H4 (cell line): ENCODE measurements at places on chromosomes 13 and 19.
A peak's percentile ranks its signal among the peaks of the same experiment; 100 is the strongest.

DNA sequence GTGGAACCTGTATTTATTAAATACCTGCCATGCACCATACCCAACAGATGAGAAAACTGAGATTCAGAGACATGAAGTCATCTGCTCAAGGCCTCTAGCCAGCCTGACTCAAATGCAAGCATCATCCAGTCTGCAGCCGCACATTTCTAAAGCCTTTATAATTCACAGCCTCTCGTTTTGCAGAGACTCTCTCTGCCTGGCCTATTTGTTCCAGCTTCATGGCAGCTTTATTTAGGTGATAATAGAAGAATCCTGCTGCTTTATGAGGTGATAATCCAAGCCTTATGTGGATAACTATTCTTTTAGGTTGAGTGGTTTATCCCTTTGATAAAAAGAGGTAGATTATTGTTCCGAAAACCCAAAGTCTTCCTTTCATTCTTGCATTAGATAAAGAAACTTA, 58.4 kb downstream of the OXGR1 start:
- no peak for DNase-seq

GRCh38 chr13:50033725-50034124, 18.5 kb downstream of the KCNRG start:
- no peak for DNase-seq

DNA sequence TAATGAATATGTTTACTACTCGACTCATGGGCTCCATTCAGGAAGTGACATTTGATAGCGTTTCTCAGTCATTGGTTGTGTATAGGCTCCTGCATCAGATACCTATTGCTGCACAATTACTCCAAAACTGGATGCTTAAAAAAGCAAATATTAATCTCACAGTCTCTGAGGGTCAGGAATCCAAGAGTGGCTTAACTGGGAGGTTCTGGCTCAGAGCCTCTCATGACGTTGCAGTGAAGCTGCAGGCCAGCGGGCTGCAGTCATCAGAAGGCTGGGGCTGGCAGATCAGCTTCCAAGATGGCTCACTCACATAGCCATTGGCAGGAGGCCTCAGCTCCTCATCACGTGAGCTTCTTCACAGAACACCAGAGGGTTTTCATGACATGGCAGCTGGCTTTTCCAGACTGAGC, 525.1 kb upstream of the NBEA start:
- DNase-seq = peak; percentile 24

DNA sequence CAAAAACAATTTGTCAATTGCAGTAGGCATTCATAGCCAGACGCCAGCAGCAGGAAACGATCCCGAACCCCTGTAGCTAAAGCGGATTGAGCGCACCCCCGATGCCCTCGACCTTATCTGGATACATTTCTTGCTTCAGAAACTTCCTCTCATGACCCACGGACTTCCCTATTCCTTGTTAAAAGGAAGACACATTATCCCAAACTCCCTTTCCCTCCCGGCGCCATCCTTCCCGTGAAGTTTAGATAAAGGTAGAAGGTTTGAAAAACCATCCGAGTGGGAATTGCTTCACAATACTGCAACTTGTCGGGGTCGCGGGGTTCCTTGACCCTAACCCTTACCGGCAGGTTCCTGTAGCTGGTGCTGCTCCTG, 977 bp downstream of the PCDH20 start:
- no peak for DNase-seq

GRCh38 chr13:75308222-75308621, 173.7 kb downstream of the TBC1D4 start:
- no peak for DNase-seq

DNA sequence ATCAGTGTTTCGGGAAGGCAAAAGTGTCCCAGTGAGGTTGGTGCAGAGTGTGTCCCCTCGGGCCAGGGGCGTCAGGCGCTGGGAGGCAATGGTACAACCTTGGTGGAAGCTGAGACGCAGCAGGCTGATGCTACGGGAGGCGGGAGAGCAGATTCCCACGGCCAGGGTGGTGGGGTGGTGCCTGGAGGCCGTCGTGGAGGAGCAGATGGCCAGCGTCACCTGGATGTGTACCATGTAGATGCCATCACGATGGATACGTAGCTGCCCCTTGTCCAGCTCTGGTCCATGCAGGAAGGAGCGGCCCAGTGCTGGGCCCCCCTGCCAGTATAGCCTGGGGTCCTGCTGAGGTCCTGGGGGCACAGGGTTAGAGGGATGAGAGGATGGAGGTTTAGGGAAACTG, 4.9 kb downstream of the CD70 start:
- DNase-seq = no peak

- DNase-seq = no peak
Observed at GRCh38 chr13:31192306-31192705, 7.5 kb upstream of the B3GLCT start.
